Activated naive CD4-positive, alpha-beta T cell treated with anti-CD3 and anti-CD28 coated beads, Interleukin-2, amount 50 U/mL, for 72 hours (primary cell): ENCODE measurements at places on chromosomes 16 and 17. TPM values are rescaled to one million over a fixed set of nuclear protein-coding genes. Genes with fewer than 3 reads are reported as not detected.

The PRKAR1A gene
- total RNA-seq = 154 TPM

The CDH5 gene
- total RNA-seq = not detected

The RNPS1 gene
- total RNA-seq = 289 TPM

The SOX15 gene
- total RNA-seq = 0.93 TPM

The EPX gene
- total RNA-seq = not detected

The CLEC3A gene
- not detected for total RNA-seq

The GRAP gene
- 12.7 TPM for total RNA-seq

The CCL17 gene
- total RNA-seq = not detected

The FBXL19 gene
- total RNA-seq = 36.4 TPM

The ZPBP2 gene
- total RNA-seq = not detected

The SALL1 gene
- total RNA-seq = not detected

The GNG13 gene
- not detected for total RNA-seq

The KRTAP16-1 gene
- total RNA-seq = not detected

The HBQ1 gene
- total RNA-seq = 2.1 TPM

The TPSB2 gene
- 1.3 TPM for total RNA-seq

The NRN1L gene
- 0.78 TPM for total RNA-seq

The CCL4 gene
- 22.9 TPM for total RNA-seq

The CES5A gene
- not detected for total RNA-seq

The UBE2Z gene
- total RNA-seq = 81.0 TPM

The PIK3R5 gene
- total RNA-seq = 32.2 TPM

The SMIM36 gene
- total RNA-seq = not detected

The SLC2A4 gene
- not detected for total RNA-seq

The RDM1 gene
- total RNA-seq = 8.4 TPM

The GPRC5C gene
- total RNA-seq = 2.3 TPM

The CCL7 gene
- total RNA-seq = not detected

The EVI2A gene
- 22.0 TPM for total RNA-seq

The MT1M gene
- not detected for total RNA-seq

The TMEM88 gene
- total RNA-seq = 1.8 TPM

The RNF112 gene
- 0.71 TPM for total RNA-seq

The TPSAB1 gene
- 0.77 TPM for total RNA-seq

The MMD gene
- 15.7 TPM for total RNA-seq
